NCI-H2081 (cell line): ENCODE measurements at places on chromosomes 2 and 18.
A peak's percentile ranks its signal among the peaks of the same experiment; 100 is the strongest.

DNA sequence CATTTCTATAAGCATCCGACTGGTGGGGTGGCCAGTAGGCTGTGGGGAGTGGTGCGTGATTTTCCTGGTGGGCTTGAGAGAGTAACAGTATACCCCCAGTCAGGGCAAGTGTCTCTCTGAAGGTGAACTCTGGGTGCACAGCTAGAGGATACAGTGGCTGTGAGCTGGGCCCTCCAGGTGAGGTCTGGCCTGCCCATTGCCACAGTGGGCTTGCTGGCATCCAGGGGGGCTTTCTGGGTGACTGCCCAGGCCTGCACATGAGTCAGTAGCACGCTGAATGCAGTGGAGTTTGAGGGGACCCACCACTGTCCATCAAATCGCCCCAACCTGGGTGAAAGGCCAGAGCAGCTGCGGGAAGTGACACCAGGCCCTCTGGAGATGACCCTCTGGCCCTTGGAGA lies 4.5 kb downstream of the STEAP3 start:
- no peak for DNase-seq

DNA sequence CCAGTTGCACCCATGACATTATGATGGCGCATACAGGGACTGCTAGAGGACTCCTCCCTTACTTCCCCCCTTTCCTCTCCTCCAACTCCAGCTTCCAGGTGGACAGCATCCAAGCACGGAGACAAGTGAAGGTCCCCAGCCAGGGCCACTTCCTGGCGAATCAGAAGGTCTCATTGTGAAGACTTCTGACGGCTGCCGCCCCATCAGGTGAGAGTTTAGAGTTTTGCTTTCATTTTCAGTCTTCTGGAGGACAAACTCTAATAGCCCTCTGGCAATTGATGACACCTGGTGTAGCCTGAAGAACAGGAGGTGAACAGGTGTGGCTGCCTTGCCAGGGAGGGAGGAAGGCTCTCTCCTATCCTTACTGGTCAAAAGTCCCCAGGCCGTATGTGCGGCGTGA lies 77.3 kb upstream of the KCNH7 start:
- no peak for DNase-seq

DNA sequence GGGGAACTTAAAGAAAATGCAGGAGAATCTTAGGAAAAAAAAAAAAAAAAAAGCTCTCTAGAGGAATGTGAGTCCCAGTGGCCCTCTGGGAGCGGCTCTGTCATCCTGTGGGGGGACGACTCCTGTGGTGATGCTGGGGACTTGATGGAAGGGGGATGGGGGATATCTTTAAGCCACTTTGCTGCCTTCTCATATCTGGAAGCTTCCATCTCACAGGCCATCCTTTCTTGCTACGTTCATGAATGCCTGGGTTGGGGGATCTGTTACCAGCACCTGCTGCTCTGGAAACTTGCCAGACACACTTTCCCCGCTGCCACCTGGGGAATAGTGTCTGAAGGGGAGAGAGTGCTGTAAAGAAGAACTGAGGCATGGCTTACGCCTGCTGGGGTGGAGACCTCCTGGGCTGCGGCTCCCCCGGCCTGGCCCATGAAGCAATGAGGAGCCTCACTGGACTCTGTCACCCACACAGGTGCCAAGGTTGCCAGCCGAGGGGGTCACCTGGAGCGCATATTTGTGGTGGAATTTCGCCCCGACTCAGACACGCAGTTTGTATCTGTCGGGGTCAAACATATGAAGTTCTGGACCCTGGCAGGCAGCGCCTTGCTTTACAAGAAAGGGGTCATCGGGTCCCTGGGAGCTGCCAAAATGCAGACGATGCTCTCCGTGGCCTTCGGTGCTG lies 92.8 kb downstream of the RTN4 start:
- DNase-seq, result peak; percentile 30

DNA sequence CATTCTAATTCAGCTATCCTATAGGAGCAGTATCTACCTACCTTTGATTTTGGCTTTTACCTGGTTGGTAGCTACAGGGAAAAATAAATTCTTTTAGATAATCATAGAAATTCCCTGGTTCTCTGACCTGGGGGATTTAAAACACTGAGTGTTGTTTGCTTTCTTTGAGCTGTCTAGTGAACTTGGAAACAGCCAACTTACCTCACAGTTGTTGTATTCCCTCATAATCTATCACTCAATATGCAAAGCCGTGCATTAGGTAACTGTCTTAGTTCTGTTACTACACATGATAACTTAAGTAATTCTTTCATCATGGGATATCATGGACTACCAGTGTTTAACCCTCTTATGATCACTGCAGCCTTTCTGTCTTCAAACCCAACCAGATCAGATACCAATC lies 127.8 kb downstream of the TTC27 start:
- no peak for DNase-seq

DNA sequence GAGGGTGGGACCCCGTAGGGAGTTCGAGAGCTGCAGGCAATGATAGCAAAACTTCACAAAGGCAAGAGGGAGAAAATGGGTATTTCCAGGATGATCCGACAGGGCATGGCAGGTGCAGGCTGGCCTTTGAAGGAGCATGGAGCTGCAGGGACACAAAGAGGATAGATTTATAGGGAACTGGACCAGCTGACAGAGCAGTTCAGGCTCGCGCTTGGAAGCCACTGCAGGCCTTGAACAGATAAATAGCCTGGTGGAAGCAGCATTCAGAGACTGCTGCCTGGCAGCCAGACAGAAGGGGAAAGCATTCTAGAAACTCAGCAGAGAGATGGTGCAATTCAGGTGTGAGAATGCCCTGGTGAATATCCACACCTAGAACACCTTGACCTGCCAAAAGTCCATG lies 29.3 kb upstream of the CREG2 start:
- DNase-seq, result no peak

- no peak for DNase-seq
Measured at GRCh38 chr2:7497178-7497577, 580.0 kb downstream of the RNF144A start.

DNA sequence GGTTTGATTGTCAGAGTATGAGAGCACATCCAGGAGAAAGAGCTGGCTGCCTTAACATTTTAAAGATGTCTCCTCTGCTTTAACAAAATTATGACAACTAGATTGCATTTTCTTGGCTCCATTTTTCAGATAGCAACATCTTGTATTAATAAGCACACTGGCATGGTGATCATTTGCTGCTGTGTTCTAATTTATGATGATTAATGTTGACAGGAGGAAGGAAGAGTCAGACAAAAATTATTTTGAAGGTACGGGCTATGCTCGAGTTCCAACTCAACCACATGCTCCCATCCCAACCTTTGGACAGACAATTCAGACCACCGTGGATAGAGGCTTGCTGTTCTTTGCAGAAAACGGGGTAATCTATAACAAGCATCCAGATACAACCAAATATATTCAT lies 98.2 kb upstream of the TTC39C start:
- DNase-seq, result no peak

GRCh38 chr2:19538411-19538963 lies 180.1 kb upstream of the OSR1 start:
- DNase-seq, result no peak

GRCh38 chr2:235877275-235877802 lies 290.8 kb downstream of the GBX2 start:
- no peak for DNase-seq

DNA sequence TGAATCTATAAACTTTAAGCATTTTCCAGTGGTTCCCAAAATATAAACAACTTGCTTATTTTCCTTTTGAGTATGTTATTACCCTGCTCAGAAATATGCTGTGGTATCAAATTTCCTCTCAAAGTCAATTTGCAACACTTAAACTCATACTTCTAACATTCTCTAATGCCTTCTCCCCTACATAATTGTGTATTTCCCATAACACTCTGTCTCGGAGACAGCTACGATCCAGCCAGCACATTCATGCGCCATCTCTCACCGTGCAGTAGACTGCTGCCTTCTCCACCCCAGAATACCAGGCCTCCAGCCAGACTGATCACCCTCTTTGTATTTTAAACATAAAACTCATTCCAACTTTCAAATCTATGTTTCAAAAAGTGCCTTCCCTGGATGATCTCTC lies 41.8 kb downstream of the TIMM21 start:
- no peak for DNase-seq

- no peak for DNase-seq
Measured at GRCh38 chr2:148970385-148970784, 68.1 kb upstream of the LYPD6B start.

GRCh38 chr2:99571533-99571932 lies 81.7 kb upstream of the REV1 start:
- DNase-seq, result peak; percentile 93

- DNase-seq, result no peak
Measured at GRCh38 chr2:241813644-241814392, 4.8 kb downstream of the NEU4 start.

DNA sequence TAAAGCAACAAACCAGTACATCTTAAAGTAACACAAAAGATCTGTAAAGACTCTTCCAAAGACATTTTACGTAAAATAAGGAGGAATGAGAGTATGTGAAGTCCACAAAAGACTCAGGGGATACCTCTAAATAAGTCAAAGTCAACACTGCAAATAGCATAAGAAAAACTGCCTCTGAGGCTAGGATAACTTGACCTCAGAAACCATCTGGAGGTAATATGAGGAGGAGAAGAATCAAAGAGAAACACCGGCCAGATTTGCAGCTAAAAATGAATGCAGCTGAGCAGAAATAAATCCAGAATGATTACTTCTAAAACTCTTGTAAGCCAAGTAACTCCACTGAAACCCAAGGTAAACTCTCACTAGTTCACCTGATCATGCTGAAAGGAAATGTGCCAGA lies 52.2 kb upstream of the ERMN start:
- no peak for DNase-seq

DNA sequence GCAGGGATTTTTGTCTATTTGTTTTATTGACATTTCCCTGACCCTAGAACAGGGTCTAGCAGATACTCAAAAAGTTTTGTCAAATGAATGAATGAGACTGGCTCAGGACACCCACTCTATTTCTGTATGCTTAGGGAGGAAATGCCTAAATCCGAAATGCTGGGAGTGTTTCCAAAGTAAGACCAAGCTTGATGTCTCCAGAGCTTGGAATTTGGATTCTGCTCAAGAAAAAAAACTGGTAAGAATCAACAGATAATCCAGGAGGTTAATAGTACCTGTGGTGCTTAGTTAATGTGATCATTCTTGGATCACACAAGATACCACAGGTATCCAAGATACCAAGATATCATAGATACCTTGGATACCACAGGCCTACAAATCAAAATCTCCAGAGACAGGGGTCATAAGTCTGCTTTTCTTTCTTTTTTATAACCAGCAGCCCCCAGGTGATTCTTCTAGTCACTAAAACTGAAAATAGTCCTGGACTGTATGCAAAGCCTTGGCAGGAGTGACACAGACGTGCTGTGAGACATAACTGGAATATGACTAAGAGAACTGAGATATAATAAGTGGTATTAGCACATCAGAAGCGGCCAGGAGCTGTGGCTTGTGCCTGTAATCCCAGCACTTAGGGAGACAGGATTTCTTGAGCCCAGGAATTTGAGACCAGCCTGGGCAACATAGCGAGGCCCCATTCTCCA lies 39.9 kb upstream of the SP3 start:
- DNase-seq, result no peak

GRCh38 chr2:101516823-101517690 lies 42.1 kb upstream of the RFX8 start:
- peak; percentile 8 for DNase-seq

DNA sequence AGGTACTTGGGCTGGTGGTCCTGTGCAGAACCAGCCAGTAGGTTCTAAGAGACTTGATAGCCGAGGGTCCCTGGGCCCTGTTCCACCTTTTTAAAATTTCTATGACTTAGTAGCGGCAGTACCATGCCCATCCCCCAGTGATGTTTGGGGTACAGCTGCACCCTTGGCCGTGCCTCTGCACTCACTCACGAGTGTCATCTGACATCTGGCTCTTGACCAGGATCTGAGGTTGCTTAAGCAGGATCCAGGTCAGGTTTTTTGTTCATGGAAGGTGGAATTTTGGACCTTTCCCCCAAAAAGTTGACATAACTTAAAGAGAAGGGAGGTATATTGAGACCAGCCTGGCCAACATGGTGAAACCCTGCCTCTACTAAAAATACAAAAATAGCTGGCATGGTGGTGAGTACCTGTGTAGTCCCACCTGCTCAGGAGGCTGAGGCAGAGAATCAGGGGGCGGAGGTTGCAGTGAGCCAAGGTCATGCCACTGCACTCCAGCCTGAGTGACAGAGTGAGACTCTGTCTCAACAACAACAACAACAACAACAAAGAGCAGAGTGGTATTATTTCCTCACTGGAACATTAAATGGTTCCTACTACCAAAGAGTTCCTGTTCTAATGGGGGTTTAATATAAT lies 163.6 kb downstream of the NEDD4L start:
- DNase-seq, result no peak

DNA sequence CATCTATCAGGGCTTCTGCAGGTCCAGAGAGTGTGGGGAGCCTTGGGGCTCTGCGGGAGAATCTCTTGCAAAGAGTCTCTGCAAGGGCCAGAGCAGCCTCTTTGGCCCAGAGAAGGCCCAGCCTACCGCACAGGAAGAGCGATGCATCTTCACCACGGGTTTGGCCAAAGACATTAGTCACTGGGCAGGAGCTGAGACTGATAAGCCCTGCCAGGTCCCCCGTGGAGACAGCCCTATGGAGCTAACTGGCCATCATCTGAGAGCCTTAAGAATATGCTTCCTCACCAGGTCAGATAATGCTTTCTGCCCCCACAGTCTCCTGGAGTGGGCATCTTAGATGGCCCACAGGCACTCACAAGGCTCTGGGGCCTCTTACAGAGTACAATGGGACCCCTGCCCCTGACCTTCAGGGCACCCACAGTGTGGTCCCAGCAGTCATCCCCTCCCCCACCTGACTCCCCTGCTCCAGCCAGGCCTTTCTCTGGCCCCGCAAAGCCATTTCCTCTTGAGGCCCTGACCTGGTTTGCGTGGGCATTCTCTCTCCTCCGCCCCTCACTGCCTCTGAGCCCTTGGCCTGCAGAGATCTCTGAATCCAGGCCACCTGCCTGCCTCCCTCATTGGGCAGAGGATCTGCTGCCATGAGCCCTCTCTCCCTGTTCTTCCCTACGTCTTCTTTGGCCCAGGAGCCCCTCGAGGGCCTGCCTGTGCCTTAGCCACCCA lies 31.9 kb upstream of the MAPRE3 start:
- no peak for DNase-seq

DNA sequence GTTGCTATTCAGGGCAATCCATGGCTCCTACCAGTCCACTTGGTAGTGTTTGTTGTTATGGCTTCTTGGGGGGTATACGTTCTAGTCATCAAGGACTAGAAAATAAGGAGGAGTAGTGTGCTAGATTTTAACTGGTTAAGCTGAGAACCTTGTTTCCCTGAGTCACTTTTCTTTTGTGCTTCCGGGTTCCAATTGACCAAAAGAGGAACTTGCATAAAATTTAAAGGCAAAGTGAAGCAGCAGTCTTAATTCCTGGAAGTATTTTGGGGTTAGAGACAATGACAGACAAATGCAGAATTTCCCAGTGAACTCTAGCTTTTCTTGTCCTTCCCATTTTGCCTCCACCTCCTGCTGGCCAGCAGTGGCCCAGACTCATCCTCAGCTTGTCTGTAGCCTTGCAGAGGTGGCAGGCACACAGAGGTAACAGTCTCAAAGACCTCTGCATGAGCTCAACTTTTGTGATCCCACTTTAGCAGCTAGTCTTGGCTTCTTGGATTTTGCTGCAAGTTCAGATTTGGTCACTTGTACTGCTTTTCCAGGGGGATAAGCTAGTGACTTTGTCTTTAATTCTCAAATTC lies 1105.8 kb upstream of the NXPH2 start:
- no peak for DNase-seq
